GM12865 (cell line): ENCODE measurements at places on chromosomes 11 and 22.

GRCh38 chr11:76695133-76695532 lies 24.6 kb upstream of the LRRC32 start:
- DNase-seq = no peak

- no peak for DNase-seq
Observed at GRCh38 chr11:119533462-119533861, 110.5 kb upstream of the THY1 start.

- DNase-seq = no peak
Observed at GRCh38 chr11:15824060-15824459, 532.3 kb downstream of the SOX6 start.

- peak; percentile 36 for DNase-seq
Observed at GRCh38 chr11:130448416-130449309, at the start of gene ADAMTS15. Gene ADAMTS15, plus strand, starts transcription at chr11:130448645. Its CDS starts 329 bp downstream, at chr11:130448974.

- no peak for DNase-seq
Observed at GRCh38 chr11:2528301-2529050, 83.7 kb downstream of the KCNQ1 start.

DNA sequence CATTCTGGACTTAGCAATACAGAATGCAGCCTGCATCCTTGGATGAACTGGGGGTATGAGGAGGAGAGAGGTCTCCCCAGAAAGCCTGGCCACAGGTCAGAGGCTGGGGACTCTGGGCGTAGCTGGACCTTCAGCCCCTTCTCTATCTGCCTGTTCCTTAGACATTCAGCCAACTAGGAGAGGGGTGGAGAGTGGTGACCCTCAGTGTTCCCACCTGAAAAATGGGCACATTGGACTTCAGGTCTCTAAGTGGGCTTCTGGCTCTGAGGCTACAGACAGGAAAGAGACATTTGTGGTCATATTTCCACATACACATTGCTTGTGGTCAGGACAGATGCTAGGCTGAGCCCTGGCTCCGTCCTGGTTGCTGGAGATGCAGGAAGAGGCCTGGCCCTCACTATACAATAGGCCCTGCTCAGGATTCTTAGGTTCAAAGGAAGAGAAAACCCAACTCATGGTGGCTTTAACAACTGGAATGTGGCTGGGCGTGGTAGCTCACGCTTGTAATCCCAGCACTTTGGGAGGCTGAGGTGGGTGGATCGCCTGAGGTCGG lies 30.1 kb upstream of the CBX7 start:
- no peak for DNase-seq
